ENCODE measurements at places on chromosomes 7 and 10.

DNA sequence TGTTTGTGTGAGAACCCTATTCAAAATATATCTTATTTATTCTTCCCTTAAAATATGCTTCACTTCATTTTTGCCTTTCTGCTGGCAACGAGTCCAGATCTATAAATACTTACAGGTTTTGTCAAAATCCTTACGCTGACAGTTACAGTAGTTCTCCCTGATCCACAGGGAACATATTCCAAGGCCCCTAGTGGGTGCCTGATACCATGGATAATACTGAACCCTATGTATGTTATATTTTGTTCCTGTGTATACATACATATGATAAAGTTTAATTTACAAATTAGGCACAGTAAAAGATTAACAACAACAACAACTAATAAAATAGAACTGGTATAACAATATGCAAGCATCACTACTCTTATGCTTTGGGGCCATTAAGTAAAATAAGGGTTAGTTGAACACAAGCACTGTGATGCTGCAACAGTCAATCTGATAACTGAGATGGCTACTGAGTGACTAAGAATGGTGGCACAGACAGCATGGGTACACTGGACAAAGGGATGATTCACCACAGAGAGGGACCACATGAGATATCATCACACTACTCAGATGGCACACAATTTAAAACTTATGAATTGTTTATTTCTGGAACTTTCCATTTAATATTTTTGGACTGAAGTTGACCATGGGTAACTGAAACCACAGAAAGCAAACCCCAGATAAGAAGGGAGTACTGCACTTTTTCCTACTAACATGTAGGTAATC, 29.4 kb upstream of the PCGF5 start:
- no peak for DNase-seq

GRCh38 chr10:69362471-69362954, 54.2 kb downstream of the TACR2 start:
- no peak for DNase-seq

DNA sequence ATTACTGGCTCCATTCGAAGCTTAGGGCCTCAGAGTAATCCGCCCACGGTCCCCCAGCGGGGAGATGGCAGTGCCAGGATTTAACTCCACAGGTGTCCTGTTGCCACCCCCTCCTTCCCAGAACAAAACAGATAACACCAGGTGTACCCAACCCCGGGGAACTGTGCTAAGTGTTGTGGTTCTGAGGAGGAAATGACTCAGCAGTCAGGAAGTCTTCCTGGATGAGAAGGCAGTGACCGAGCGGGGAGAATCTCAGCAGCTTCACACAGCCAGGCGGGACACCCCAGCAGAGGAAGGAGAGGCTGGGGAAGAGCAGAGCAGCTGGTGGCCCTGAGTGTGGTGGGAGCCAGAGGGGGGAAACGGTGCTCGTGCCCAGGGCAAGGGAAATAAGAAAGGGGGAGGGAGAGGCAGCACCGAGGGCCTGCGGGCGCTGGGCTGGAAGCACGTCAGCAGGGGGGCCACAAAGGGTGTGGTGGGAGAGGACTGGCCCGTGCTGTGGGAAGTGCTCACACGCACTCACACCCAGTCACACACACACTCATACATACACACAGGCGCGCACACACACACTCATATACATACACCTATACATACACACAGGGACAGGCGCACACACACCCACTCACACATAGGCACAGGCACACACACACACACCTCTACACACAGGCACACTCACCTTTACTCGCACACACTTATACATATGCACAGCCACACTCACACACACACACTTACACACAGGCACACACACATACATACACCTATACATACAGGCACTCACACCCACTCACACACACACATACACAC, 59.8 kb upstream of the CHST15 start:
- DNase-seq: peak; percentile 38

GRCh38 chr10:78404296-78404695, 370.6 kb downstream of the RPS24 start:
- no peak for DNase-seq

GRCh38 chr7:527723-528122, 8.1 kb upstream of the PDGFA start:
- no peak for DNase-seq

DNA sequence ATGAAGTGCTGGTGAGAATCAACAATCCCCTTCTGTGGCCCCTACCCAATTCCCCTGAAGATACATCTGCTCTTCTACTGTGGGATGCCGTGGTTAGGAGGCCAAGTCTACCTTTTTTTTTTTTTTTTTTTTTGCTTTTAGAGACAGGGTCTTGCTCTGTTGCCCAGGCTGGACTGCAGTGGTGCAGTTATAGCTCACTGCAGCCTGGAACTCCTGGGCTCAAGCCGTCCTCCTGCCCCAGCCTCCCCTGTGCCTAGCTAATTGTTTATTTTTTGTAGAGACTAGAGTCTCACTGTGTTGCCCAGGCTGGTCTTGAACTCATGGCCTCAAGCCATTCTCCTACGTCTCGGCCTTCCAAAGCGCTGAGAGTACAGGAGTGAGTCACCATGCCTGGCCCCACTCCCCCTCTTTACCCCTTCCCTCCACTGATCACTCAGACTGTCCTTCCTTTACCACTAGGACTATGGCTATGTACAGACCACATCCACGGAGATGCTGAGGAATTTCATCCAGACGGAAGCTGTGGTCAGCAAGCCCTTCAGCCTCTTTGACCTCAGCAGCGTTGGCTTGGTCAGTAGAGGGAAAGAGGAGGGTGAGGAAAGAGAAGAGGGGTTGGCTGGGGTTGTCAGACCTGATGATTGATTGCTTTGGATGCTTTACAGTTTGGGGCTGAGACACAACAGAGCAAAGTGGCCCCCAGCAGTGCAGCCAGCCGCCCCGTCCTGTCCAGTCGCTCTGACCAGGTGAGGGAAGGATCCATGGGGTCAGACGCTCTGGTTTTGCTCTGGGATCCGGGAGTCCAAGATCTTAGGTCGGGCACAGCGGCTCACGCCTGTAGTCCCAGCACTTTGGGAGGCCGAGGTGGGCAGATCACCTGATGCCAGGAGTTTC, 1.8 kb downstream of the AP4M1 start:
- no peak for DNase-seq

DNA sequence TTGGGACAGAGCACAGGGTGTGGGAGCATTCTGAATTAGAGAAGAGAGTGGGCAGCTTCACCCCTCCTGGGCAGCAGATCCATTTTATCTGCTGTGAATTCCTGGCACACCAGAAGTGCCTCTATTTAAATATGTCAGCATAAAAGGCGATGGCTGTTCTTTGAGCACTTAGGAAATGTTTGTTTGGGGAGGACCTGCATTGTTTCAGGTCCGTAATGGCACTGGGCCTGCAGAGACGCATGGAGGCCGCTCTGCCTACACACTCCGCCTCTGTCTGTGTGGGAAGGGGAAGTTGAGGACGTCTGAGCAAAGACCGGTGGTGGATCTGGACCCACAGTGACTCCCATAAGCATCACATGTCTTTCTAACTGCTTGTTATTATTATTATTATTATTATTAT, 253.2 kb downstream of the CAMK1D start:
- no peak for DNase-seq

DNA sequence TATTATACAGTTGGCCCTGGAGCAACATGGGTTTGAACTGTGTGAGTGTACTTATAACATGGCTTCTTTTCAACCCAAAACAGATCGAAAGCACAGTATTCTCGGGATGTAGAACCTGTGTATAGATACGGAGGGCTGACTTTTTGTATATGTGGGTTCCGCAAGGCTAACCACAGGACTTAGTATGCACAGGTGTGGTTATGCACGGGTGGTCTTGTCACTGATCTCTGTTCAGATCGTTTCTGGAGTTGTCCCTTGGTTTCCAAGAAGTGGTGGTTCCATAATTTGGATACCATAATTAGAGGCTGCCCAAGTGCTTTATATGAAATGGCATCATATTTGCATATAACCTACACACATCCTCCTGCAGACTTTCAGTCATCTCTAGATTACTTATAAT, 10.9 kb upstream of the BHLHA15 start:
- no peak for DNase-seq

DNA sequence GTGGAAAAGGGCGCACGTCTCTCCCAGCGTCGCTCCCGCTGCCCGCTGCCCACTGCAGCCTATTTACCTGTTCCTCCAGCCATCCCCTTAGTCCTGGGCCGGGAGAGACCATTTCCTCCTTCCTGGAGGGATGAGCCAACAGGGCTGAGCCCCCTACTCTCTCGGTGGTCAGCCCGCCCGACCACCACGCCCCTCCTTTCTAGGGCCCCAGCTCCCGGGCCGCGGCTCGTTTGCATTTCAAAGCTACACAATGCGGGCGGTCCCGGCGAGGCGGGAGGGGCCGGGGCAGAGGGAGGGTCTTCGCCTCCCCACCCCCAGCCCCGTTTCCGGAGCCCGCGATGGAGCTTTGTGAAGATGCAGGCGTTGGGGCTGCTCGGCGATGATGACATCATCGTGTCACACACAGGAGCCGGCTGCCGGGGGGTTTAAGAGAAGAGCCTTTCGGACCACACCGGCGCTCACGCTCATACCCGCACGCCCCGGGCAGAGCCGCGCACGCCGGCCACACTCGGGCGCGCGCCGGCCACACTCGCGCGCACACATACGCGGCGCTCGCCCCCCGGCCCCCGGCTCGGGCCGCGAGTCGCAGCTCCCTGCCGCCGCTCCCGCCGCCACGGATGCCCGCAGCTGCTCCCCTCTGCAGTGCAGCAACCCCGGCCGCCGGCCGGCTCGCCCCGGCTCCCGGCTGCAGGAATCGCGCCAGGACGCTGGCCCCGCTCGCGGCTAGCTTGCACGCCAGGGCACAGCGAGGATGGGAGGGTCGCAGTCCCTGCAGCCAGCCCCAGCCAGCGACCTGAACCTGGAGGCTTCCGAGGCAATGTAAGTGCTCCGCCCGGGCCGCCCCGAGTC, 107.7 kb upstream of the BTBD16 start:
- DNase-seq: no peak

- no peak for DNase-seq
Measured at GRCh38 chr10:77737608-77738007, 100.0 kb upstream of the KCNMA1 start.

DNA sequence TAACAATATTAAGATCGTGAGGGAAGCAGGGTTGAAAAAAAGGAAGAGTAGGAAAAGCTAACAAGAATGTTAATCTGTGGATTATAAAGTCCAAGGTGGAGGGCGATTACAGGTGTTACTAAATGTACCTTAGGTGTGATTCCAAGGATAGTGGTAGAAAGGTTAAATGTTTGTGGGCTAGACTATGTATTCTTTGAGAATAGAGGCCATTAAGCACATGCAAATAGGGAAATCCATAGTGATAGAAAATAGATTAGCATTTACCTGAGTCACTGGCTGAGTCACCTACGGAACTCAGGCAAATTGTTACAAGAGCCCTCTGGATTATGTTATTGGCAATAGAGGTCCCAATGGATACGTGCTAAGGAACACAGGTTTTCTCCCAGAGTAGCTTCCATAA, 9.0 kb downstream of the MGAM2 start:
- no peak for DNase-seq

DNA sequence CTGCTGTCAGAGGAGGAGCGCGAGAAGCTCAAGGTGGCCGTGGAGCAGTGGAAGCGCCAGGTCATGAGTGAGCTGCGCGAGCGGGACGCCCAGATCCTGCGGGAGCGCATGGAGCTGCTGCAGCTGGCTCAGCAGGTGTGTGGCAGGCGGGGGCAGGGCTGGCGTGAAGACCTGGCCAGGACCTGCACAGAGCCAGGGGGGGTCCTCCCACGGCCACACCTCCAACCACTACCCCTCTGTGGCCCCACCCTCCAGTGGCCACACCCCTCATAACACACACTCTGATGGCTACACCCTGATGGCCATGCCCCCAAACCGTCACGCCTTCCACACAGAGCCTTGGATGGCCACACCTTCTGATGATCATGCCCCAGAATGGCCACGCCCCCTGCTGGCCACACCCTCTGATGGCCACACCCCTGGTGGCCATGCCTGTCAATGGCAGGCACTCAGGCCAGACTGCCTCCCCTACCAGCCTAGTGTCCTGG, 23.4 kb upstream of the DPYSL4 start:
- peak; percentile 49 for DNase-seq

DNA sequence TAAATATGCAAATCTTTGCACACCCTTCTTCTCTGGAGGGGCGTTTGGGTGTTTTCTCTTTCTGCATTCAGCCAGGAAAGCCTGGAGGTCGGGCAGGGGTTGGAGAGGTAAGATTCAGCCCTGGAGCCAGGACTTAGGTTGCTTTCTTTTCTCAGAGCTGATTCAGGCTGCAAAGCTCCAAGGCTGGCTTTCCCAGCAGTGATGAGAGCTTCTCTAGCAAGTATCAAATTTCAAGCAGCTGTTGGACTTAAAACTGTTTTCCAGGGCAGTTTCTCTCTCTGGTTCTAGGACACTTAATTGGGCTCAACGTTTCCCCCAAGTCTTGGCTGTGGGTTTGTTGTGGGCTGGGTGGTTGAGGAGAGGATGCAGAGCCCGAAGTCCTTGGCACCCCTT, 608 bp downstream of the AKR1B10 start:
- no peak for DNase-seq

DNA sequence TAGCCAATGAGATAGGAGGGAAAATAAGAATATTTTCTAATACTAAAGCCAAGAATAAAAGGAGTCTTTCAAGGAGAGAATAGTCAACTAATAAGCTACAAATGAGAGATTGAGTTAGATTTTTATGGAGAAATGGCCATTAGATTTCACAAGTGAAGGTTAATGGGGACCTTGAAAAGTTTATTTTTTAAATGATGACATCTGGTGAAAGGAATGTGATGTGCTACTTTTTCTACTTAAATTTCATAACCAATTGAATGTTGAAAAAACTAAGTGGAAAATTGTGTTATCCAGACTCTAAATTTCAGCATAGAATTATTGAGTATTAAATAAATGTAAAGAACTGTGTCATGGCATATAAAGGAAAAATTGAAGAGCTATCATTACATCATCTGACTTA, 125.7 kb downstream of the TSPAN12 start:
- DNase-seq: no peak

DNA sequence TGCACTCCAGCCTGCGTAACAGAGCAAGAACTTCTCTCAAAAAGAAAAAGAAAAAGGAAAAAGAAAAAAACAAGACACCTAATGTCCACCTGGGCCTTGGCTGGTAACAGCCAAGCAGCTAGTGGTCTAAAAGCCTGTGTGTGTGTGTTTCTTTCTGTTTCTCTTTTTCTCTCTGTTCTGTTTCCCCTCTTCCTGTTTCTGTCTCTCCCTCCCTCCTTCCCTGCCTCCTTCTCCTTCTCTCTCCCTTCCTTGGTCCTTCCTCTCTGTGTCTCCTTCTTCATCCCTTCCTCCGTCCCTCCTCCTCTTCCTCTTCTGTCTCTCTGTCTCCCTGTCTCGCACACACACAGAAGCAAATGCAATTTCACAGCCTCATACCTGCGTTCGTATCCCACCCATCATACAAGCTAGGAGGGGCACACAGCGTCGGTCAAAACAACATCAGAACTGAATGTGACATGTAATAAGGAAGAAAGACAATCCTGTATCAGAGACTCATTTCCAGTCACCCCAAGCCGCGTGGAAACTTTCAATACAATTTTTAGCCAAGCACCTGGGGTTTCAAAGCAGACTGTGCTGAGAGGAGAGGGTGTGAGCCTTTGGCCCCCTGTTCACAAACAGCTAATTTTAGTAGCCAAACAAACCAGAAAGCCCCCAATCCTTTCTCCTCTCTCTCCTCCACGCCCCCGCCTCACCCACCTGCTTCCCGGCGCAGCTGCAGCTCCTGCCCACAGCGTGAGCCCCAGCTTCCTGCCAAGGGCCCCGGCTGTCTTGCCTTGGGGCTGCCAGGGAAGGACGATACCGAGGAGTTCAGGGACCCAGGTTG, 50.2 kb upstream of the GNA12 start:
- DNase-seq: peak; percentile 19
